ENCODE measurements at places on chromosomes 1 and 21. TPM values are rescaled to one million over a fixed set of nuclear protein-coding genes. Genes with fewer than 3 reads are reported as not detected.

The DENND2D gene
- polyA plus RNA-seq: 0.86 TPM

The DOP1B gene
- 13.0 TPM for polyA plus RNA-seq

GRCh38 chr1:24503059-24503751, 569 bp downstream of the RCAN3 start:
- no peak for DNase-seq

DNA sequence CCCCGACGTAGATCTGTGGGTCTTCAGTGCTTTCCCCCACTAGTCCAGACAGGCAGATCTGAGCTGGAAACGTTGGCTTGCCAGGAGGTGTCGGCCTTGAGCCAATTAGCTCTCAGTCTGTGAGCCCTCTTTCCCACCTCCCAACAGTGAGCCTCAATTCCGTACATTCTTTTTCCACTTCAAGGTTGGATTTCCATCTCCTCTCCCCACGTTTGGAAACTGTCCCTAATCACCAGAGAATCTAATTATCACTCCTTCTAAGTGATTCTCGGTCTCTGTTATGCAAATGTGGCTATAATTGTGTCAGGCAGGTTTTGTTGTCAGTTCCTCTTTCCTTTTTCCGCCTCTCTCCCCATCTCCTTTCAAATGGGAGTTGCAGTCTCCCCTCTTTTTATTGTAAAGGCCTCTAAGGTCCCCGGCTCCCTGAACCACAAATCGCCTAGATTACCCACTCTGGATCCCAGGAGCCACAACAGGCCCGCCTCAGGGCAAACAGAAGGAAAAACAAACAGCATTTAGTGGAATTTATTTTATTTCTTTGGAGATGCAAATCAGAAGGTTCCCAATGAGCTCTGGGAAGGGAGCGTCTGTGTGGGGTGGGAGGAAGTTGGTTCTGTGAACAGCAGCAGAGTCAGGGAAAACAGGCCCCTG, 29.4 kb upstream of the LRRN2 start:
- no peak for DNase-seq

DNA sequence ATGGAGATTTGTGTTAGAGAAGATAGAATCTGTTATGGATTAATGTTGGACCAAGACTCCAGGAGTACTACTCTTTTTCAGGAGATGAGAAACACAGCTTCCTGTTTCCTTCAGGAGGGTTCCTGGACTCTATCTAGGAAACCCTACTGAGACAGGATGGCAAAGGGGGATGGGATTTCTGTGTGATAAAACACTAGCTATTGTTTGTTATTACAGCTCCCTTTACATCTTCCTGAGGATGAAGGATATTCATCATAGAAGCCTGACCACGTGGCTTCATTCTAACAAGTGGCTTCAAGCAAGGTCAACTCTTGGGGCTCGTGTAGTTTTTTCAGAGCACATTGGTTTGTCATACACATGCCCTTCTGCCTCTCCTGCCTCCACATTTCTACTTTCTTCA, 33.3 kb downstream of the RGL1 start:
- DNase-seq: no peak

DNA sequence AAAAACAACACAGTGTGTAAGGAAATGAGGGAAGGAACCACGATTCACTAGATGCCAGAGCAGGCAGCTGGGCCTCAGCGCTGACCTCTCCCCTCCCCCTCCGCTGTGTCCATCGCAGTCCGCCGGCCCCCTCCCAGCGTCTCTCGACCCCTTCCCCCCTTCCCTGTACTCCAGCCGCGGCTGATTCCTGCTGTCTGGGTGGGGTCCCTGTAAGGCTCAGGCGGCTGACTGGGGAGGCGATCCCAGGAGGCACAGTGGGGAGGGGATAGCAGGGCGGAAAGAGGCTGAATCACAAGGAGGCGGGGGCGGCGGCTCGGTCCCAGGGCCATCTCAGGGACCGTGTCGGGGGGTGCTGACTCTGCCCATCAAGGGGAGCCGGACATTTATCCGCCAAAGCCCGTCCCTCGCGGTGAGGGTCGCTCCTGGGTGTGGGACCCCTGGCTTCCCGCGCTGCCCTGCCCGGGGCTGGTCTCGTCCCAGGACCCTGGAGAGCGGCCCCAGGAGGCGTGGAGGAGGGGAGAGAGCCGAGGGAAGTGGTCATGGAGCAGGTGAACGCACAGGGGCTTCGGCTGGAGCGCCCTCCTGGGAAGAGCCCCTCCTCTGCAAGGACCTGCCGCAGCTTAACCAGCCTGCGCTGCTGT, 241.9 kb downstream of the PTPRU start:
- DNase-seq: no peak

- DNase-seq: peak; percentile 16
Measured at GRCh38 chr1:200154069-200154767, 126.7 kb downstream of the NR5A2 start.

GRCh38 chr1:33762962-33763361, 100.9 kb upstream of the HMGB4 start:
- DNase-seq: no peak

DNA sequence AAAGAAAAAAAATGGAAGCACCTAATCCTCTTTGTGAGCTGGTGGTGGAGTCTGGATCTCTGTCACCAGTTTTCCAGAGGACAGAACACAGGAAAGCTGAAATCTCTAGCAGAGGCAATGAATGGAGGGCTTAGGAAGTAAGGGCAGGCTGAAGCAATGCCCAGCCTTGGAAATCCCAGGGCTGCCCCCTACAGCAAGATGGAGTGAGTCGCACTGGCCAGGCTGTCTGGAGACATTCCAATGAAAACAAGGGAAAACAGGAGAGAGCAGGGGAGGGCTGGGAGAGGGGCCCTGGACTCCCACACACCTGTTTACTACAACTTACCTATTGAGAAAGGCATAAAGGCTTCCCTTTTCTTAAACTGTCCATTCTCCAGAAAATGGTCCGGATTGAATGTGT, 25.9 kb downstream of the CYP2J2 start:
- DNase-seq: no peak

DNA sequence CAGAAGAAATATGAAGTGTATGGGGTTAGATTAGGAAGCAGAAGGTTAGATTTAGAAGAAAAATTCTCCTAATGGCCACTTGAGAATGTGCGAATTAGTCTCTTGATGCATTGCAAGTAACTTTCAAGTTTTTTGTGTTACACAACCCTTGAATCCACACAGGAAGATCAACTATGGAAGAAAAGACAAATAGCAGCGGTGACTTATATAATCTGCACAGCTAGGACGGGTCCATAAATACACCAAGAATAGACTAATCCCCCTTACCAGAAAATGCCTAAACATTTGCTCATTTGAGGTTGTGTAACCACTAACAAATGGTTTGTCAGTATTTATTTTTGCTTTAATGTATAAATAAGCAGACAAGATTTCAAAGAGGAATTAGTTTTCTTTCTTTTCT, 182.6 kb downstream of the TGFB2 start:
- peak; percentile 88 for DNase-seq

GRCh38 chr1:87231703-87232367, 96.8 kb upstream of the LMO4 start:
- DNase-seq: no peak

DNA sequence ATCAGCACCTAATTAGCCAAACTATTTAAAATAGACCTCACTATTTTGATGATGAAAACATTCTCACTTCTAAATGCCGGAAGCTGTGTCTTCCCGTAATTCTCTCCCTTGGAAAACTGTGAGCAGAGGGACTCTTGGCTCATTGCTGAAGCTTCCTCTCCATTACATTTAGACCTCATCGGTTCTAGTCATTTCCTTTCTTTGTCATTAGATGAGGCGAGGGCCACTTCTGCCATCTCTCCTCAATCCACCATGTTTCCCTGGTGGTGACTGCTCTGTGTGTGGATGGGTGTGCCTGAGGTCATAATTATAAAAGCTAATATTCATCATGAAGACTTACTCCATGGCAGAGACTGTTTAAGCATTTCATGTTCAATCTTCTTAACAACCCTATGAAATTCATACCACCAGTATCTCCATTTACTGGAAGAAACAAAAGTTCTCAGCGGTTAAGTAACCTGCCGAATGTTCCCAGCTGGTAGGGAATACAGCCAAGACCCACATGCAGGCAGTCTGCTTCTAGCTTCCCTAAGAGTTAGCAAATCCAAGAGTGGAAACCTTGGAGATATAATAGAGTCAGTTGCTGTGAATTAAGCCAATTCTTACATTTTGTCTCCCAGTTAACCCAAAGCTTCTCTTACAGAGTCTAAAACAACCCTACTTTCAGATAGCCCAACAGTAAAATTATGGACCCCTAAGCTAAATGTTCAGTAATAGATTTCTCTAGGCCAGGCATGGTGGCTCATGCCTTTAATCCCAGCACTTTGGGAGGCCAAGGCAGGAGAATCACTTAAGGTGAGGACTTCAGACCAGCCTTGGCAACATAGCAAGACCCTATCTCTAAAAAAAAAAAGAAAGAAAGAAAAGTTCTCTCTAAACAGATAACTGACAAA, 156.2 kb downstream of the ZBTB18 start:
- DNase-seq: peak; percentile 57

GRCh38 chr1:78401148-78401547, 89.6 kb upstream of the PTGFR start:
- peak; percentile 25 for DNase-seq

Data from IMR-90 (cell line).